Right lung (tissue), 10 donors: ENCODE measurements at places on chromosomes 6 and 20. TPM values are rescaled to one million over a fixed set of nuclear protein-coding genes. Genes with fewer than 3 reads are reported as not detected.

Gene KCNQ5
- 1.9 TPM for polyA plus RNA-seq

GRCh38 chr6:149087898-149088297 lies 229.6 kb upstream of the TAB2 start:
- DNase-seq = no peak

GRCh38 chr6:150496629-150497028 lies 103.1 kb upstream of the PLEKHG1 start:
- DNase-seq = no peak

DNA sequence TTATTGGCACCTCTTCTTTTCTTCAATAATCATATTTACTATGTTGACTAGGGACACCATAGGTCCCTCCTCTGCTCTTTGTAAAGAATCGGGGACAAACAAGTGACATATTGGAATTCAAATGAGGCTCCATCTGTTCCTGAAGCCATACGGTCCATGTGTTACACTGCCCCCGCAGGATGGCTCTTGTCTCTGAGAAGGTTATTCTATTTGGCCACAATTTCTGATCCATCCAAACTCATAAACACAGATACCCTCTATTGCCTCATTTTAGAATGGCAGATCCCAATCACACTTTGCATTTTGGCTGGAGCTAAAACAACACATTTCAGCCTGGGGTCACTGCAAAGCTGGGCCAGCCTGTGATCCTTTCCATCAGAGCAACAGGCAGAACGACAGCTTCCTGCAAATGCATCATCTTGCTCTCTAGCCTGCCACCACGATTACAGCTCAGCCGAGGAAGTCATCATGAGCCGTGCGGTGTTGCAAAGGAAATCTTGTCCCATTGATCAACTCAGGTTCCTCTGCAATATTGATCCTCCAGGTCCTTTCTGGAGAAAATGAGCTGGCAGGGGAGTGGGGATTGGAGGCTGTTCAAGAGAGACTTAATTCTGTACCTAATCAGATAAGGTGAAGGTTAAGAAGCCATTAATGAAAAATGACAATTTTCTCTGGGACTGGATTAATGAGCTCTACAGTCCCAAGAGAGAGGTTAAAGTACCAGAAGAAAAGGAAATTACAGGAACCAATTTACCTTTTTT lies 73.1 kb downstream of the AGPAT4 start:
- no peak for DNase-seq
